ENCODE measurements at places on chromosomes 11 and 22. TPM values are rescaled to one million over a fixed set of nuclear protein-coding genes. Genes with fewer than 3 reads are reported as not detected.

The MYO18B gene
- 0.07 TPM for total RNA-seq

The INS gene
- total RNA-seq: not detected

The CHRM4 gene
- total RNA-seq: 0.43 TPM

The NEFH gene
- total RNA-seq: 3.1 TPM

The KDM4D gene
- total RNA-seq: 0.93 TPM

The PGM2L1 gene
- total RNA-seq: 41.0 TPM

The GSTT2 gene
- total RNA-seq: not detected

The ACTN3 gene
- not detected for total RNA-seq
